ENCODE measurements at places on chromosomes 12 and 14.
A peak's percentile ranks its signal among the peaks of the same experiment; 100 is the strongest.

- DNase-seq: no peak
Observed at GRCh38 chr12:25502596-25502995, 50.5 kb downstream of the LMNTD1 start.

- no peak for DNase-seq
Observed at GRCh38 chr12:48818831-48819590, 715 bp downstream of the CACNB3 start.

DNA sequence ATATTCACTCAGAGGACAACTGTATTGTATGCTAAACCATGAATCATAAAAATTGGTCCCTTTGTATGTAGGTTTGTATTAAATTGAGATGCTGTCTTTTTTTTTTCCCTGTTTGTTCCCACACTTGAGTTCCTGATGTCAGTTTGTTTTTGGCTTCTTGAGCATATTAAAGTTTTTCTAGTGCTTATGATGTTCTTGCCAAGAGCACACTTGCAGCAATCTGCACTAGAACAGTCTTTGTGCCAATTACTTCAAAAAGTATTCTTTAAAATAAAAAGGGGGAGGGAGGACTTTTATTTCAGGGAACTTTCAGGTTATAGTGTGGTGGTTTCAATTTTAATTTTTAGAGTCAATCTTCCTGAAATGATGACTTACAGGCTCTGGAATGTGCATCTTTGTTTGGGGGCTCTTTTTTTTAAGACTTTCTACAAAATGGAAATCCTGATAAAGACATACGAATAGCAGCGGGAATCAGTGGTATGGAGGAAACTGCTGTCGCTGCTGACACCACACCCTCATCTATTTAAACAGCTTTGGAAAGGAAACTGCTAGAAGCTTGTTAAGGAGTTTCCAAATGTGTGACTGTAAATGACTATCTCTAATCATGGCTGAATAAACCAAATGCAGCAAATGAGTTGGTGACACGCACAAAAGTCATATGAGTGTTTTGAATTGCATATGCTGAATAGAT, 188.6 kb downstream of the EGLN3 start:
- DNase-seq: no peak

DNA sequence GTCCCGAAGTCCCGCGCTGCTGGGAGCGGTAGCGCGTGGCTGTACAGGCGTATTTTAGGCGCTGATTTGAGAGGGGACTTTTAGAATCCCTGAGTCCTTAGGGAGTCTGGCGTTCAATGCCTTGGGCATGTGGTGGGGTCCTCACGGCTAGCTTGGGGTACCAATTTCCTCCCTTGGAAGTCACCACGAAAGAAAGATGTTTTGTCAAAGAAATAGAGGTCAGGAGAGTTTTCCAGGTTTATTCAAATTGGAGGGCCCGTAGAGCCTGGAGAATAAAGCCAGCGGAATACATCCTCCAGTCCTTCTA, 63.9 kb downstream of the KLHL28 start:
- no peak for DNase-seq

DNA sequence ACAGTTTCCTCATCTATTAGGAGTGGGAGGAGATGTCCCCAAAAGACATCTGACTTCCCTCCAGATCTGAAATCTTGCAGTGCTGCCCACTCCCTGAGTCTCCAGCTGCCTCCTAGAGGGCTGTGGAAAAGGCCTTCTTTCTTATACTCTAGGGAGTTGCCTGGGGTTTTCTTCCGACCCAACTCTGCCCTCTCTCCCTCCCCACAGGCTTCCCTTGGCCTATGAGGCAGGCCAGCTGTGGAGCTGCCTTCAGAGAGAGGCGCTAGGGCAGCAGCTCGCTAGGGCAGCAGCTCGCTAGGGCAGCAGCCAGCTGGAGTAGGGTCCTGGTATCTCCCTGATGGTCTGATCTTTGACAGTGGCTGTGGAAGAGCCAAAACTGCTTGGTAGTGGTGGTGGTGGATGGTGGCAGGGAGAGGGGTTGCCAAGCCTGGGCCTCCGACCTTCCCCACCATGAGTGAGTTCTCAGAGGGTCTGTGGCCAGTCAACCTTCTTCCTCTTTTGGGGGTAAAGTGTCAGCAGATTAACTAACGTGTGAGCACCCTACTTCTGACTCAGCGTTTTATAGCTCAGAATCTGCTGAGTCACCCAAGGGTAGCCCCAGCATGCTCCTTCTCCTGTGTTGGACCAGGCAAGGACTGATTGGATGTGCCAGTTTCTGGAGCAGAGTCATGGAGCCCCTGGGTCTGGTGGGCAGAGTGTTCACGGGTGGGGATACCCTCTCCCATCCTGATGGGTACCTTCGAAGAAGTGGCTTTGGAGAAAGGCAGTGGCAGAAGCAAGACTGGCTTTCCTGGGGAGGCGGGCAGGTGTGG, 2.3 kb downstream of the SLC48A1 start:
- no peak for DNase-seq

DNA sequence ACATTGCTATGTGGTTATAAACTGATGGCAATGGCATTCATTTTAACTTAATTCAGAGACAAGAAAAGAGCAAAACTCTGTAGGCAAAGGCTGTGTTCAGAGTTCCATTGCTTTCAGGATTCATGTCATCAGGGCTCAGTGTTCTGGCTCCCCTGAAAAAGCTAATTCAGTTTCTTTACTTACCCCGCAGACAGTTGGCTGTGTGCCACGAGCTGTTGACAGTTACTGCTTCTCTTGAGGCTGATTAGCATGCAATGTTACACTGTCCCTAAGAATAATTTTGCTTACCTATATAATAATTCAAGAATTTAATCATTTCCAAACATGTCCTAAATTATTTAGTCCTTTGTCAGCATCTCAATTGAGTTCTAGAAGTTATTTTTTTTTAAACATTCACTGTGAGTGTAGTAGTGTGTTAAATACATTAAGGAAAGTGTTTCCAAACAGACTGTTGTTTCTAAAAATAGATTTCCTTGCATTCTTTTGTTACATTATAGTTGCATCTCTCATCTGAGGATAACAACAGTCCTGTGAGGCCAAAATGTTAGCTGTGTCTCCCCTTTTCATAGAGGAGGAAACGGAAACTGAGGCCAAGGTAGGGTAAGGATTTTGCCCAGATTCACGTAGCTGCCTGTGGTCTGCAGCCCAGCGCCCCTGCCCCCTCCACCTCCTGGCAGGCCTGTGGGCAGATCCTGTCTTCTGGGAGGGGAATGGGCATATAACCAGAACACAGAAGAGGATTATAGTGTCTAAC, 98.6 kb downstream of the PELI2 start:
- DNase-seq: peak; percentile 70

DNA sequence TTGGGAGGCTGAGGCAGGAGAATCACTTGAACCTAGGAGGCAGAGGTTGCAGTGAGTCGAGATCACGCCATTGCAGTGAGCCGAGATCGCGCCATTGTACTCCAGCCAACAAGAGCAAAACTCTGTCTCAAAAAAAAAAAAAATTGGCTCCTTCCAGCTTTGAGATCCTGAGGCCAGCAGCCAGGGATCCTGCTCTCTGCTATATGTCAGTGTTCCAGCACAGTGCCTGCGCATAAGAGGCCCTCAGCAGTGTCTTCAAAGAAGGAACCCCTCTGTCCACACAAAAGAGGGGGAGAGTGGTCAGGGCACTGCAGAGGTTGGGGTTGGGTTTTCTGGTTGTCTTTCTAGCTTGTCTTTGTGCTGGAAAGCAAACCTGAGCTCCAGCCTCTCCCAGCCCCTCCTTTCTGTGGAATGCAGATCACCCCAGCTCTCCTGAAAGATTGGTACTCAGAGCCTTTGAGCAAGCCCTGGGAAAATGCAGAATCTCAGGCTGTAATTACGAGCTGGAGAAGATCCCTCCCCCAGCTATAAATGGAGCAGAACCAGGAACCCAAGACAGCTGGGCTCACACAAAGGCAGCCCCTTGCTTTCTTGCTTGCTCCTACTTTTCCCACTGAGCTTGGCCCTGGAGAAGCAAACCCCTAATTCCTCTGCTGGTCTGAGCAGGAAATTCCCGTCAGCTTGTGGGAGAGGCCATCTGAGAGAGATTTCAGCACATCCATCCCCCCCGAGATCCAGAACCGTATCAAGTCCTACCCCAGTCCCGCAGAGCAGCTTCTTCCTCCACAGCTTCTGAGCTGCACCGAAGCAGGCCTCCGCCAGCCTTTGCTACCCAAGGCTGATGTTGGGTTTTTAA, 205.7 kb downstream of the ZFP36L1 start:
- DNase-seq: no peak

DNA sequence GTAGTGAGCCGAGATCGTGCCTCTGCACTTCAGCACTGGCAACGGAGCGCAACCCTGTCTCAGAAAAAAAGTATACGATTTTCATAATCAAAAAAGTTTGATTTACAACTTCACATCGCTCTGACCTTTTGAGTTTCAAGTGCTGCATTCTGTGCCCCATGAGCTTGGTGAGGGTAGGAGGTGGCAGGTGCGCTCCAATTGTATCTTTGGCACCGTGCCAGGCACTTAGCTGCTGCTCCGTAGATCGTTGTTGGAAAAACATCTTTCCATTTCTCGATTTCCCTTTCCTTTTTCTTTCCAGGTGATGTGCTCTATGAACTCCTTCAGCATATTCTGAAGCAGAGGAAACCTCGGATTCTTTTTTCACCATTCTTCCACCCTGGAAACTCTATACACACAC, 203.7 kb downstream of the ETV6 start:
- no peak for DNase-seq

- peak; percentile 94 for DNase-seq
Observed at GRCh38 chr14:56244138-56244789, 126.1 kb downstream of the PELI2 start.

DNA sequence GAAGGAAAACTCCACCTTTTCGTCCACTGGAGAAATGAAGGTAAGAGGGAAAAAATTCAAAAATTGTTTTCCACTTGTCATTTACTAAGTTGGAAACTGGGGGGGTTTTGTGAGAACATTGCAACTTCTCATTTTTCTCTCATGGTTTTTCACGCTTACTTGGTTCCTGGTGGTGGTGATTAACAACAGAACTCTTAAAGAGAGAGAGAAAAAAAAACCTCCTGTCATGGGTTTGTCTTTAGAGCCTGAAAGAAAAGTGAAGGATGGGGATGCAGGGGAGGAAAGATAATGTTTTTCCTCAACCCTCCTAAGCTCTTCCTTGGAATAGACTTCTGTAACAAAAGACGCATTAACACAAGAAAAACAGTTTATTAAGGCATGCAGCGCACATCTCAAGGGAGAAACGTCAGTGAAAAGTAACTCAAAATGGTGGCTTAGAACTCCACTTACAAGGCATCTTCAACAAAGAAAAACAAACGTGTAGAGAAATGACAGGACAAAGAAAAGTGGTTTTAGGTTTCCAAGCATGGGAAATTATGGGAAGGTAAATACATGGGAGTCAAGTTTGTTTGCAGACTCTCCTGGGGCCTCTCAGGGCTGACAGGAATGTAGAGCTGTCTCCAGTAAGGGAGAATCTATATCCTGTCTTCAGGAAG, 81.9 kb upstream of the ATF7IP start:
- DNase-seq: no peak

DNA sequence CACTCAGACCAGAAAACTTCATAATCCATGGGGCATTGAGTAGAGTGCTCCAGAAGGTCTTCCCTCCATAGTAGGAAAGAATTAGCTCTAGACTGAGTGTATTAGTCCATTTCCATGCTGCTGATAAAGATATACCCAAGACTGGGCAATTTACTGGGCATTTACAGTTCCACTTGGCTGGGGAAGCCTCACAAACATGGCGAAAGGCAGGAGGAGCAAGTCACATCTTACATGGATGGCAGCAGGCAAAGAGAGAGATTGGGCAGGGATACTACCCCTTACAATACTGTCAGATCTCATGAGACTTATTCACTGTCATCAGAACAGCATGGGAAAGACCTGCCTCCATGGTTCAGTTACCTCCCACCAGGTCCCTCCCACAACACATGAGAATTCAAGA, 300.6 kb upstream of the TMEM132C start:
- DNase-seq: no peak

DNA sequence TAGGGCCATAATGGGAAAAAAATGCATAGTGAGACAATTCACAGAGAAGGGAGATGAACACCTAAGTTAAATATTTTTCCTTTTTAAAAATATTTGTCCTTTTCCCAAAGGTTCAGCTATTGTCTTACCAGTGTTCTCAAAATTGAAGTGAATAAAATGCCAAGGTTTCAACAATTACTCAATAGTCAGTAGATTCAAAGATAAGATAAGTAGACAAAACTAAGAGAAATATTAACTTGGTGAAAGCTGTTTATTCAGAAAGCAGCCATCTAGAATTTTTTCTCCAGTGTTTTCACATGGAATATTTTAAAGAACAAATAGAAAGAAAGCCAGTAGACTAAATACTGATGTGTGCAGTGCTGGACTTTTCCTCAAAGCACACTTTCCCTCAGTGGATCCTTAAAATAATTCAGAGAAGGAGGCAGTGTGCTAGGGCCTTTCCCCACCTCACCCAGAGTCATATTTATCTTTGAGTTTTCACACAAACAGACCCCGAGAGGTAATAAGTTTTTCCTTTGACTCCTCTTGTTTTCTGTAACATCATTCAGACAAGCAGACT, 144.5 kb upstream of the PLEKHG7 start:
- no peak for DNase-seq
